ENCODE measurements at places on chromosomes 5 and 9.
A peak's percentile ranks its signal among the peaks of the same experiment; 100 is the strongest.

DNA sequence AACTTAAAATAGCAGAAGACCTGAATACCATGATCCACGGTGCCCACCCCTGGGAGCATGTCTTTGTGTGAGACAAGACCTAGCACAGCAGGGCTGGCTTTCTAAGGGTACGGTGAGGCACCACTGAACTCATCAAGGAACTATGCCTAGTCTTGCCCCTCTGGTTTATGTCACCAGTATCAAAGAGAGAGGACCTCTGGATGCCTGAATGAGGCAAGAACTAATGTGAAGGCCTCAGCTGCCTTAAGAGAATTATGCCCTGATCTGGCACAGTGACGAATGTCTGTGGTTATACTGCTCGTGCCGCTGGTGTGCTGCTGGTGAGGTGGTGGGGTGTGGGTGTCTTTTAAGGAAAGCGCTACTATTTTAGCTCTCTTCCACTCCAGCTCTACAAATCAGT is 23.0 kb downstream of the NREP start:
- DNase-seq: no peak

DNA sequence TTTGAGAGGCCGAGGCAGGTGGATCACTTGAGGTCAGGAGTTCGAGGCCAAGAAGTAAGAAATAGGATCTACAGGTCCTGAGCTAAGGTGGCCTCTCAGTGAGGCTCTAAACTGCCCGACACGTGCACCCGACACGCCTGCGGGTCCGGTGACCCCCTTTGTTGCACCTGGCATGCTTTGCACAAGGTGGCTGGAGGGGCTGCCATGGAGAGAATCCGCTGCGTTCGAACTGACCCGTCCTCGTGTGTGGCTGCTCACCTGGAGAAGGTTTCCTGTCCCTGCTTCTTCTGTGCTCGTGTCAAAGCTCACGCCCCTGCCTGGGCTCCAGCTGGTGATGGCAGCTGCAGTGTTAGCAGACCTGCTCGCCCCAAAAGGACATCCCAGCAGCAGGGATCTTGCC is 5.7 kb upstream of the OLFM1 start:
- no peak for DNase-seq

DNA sequence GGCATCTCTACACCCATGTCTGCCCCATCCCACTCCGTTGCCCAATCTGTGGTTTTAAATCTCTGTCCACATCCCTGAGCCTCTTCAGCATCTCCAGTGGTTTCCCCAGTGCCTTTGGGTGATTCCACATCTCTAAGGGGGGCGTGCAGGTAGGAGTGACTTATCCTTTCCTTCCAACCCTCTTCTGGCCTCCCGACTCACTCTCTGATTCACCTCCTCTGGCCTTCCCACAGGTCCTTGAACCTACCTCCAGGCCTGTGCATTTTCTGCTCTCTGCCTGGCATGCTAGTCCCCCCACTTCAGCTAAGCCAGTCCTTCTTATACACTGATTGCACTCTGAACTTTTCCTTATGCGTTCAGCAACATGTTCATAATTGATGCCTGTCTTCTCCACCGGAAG is 99.0 kb downstream of the RALGPS1 start:
- no peak for DNase-seq

- DNase-seq: no peak
These were observed 50.8 kb downstream of the MRPL36 start for GRCh38 chr5:1748845-1749244.

DNA sequence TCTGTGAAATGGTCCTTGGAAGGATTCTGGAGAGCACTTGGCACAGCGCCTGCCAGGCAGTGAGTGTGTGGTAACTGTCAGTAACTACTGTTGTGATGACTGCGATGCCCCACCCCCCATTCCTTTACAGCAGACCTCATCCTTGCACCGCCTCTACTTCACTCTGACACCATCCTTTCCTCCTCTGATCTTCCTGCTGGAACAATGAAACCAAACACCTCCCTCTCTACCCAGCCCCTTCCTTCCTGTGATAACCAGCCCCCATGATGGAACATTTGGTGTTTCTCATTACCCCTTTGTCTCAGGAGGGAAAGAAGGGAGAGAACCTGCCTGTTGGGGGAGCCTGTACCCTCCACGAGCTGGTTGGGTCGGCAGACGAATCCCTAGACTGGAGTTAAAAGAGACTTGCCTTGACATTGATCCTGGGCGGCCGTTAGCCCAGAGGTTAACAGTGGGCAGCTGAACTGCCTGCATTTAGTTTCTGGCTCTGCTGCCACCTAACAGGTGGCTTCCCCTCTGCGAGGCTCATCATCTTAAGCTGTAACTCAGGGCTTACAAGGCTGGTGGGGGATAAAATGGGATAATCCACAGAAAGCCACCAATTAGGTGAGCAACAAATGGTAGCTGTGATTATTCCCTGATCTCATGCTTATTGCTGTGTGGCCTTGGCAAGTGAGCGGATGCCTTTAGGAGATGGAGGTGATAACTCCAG is 34.2 kb upstream of the GRPEL2 start:
- DNase-seq: no peak

- DNase-seq: no peak
These were observed 71.0 kb downstream of the SH3PXD2B start for GRCh38 chr5:172383191-172383802.

GRCh38 chr5:9947944-9948343 is 301.7 kb downstream of the ATPSCKMT start:
- no peak for DNase-seq

- no peak for DNase-seq
These were observed 351 bp downstream of the TRIO start for GRCh38 chr5:14143546-14143840.

GRCh38 chr5:136174021-136174659 is 18.8 kb downstream of the SMIM32 start:
- DNase-seq: peak; percentile 41

GRCh38 chr9:4066120-4066519 is 233.7 kb downstream of the GLIS3 start:
- DNase-seq: no peak

DNA sequence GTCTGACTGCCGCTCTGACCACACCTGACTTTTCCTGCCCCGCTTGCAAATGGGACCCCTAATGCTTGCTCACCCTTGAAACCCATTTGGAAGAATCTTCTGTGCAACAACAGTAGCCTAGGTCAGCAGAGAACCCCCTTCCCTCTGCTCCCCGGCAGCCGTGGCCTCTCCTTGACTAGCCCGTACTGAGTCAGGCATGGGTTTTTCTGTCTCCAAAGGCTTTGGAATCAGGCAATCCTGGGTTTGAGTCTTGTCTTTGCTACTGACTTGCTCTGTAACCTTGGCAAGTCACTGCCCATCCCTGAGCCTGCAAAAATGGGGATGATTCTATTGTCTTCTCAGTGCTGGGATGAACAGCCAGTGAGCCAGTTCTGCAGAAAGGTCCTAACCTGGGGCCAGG is 135.4 kb downstream of the RGS3 start:
- DNase-seq: no peak

- no peak for DNase-seq
These were observed 304.0 kb downstream of the NR2F1-AS1 start for GRCh38 chr5:93277051-93277450.

GRCh38 chr5:147203213-147203612 is 31.6 kb upstream of the STK32A start:
- DNase-seq: no peak

DNA sequence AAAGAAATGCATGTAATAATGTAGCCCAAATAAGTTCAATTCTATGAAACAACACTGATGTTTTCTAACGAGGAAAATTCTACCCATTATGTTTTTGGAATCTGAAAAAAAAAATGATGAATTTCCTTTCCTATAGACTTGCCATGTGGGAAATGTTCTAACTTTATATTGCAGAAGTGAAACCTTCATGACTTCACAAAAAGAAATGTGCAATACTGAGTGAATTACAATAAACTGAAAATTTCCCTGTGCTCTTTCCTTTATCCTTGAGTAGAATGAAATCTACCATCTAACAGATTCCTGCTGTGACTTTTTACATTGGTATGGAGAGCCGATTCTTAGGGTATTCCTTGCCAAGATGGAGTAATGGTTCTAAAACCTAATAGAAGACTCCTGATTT is 1622.5 kb downstream of the MAT2B start:
- DNase-seq: no peak

All from activated CD4-positive, alpha-beta T cell treated with anti-CD3 and anti-CD28 coated beads, Interleukin-10, Interleukin-2, amounts not matched to agents 100 ng/mL and 50 ng/mL, durations not matched to agents 16 hours and 8 hours (primary cell).